T follicular helper cell (primary cell): ENCODE measurements at places on chromosomes 2 and 18.

- DNase-seq, result no peak
Observed at GRCh38 chr2:133791191-133791590, 222.9 kb upstream of the NCKAP5 start.

DNA sequence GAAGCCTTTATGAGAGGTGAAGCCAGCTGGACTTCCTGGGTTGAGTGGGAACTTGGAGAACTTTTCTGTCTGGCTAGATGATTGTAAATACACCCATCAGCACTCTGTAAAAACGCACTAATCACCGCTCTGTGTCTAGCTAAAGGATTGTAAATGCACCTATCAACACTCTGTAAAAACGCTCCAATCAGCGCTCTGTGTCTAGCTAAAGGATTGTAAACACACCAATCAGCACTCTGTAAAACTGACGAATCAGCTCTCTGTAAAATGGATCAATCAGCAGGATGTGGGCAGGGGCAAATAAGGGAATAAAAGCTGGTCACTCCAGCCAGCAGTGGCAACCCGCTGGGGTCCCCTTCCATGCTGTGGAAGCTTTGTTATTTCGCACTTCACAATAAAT lies 163.6 kb upstream of the SLC39A10 start:
- DNase-seq, result no peak

- no peak for DNase-seq
Observed at GRCh38 chr18:12819841-12820240, 64.2 kb downstream of the PTPN2 start.

- DNase-seq, result no peak
Observed at GRCh38 chr2:3305952-3306351, 71.7 kb downstream of the EIPR1 start.

DNA sequence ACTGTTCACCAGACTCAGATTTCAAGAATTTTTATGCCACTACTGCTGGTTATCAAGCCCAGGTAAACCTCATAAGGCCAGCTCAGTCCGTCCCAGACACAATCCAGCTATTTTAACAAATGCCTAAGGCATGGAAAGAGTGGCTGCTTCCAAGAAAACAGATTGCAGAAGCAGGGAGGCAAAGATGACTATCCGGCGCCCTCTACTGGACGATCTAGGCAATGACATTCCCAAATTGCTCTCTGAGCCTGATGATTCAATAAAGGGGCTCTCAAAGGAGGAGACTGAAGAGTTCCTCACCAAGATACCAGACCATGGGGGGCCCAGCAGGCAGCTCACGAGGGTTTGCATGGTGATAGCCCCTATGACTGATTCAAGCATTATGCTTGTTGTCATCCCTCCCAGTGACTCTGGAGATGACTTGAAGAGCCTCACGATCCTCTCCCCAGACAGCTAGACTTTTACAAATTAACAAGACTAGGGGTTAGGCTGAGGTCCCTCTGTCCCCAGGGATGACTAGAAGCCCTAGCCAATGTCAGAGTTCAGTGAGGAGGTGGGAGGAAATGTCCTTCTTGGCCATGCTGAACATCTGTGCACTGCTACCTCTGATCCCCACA lies 25.0 kb downstream of the SERPINB8 start:
- DNase-seq, result peak; percentile 6

DNA sequence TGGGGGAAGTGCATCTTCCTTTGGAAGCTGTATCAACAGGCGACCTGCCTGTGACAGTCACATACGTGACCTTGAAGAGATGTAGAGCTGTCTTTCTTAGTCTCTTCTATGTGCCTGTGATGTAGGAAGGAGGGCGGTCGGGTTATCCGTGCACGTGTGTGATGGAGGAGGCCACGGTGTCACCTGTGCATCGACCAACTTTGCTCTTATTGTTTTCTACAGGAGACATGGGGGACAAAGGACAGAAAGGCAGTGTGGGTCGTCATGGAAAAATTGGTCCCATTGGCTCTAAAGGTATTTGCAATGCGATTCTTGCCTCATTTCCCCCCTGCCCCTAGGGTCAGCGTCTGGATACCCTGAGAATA lies 20.7 kb upstream of the ALLC start:
- no peak for DNase-seq

- no peak for DNase-seq
Observed at GRCh38 chr18:11752116-11752911, 63.2 kb downstream of the GNAL start.

DNA sequence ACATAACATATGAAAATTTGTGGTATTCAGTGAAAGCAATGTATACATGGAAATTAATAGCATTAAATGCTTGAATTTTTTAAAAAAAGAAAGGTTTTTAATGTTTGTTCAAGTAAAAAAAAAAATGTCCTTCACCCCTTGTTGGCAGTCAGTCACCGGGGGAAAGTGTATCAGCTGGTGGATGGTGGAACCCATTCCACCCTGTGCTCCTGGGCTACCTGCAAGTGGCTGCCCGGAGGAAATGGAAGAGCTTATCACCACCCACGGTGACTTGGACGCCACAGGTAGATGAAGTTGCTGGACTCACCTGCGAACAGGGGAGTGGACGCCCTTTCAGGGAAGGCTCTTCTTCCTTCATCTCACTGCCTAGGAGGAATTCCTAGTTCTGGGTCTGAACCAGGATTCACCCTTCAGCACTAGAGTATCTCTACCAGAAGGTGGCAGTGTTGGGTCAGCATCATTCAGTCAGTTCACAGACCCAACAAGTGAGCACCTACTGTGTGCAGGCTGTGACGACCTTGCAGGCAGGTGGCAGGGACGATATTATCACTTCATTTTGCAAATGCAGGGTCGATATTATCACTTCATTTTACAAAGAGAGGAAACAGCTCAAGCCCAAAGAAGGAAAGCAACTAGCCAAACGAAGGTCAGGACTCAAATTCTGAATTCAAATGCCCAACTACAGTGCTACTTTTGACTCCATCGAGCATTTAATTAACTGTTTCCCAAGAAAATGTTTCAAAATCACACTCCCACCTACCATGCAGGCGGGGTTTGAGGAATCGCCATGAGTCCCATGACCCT lies 35.8 kb downstream of the CIB4 start:
- no peak for DNase-seq
